ENCODE measurements at places on chromosomes 16 and 17.

- no peak for DNase-seq
These were observed 4.8 kb downstream of the ABCC1 start for GRCh38 chr16:15953929-15954813.

- DNase-seq = no peak
These were observed 29.3 kb downstream of the HIC1 start for GRCh38 chr17:2084036-2084765.

DNA sequence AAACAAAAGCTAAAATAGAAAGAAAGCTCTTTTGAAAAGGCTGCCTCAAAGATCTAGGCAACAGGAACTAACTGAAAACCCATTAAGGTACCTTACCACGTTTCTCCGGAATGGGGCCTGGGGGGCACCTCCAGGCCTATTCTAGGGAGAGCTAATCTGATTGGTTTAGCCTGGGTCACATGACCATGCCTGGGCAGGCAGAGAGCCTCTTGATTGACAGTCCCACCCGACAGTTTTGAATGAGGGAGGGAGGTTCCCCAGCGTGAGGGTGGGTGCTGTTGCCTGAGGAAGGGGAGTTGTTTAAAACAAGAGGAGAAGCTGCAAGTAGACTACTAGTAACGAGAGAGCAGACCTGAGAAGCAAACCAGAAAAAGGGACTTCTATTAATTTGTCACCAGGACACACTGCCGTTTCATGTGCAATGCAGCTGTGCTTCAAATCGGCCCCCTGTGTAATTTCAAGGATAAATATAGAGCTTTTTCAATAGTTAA is 143.4 kb upstream of the HS3ST2 start:
- peak; percentile 74 for DNase-seq

DNA sequence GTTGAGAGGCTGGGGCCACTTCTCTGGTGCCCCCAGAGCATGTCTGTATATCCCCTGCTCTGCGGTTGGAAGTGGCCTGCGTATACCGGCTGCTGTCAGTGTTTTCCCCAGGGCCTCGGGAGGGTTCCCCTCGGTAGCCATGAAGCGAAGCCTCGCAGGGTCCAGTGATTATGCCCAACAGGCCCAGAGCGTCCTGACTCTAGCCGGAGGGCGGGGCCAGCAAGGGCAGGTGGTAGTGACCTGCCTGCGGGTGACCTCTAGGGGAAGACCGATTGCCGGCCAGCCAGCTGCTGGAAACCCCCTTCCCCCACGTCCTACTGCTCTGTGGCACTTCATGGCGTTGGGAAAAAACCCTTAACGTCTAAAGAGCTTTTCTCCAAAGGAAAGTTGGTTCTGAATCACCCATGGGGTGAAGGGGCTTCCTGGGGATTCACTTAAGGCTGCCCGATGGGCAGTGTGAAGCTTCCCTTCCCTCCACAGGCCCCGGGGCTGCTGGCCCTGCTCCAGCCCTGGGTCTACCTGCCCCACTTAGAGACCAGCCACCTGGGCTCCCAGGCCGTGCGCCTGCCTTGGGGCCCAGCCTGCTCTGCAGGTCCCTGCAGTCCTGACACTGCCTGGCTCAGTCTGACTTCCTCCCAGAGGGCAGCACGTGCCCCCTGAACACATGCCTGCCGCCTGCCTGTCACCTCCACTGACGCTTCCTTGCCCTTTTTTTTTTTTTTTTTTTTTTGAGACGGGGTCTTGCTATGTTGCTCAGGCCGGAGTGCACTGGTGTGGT is 72.8 kb downstream of the SOCS1 start:
- no peak for DNase-seq

- peak; percentile 69 for DNase-seq
These were observed 352 bp downstream of the MARF1 start for GRCh38 chr16:15642557-15643047.

GRCh38 chr17:75487351-75488070 is 27.8 kb downstream of the CASKIN2 start:
- no peak for DNase-seq

DNA sequence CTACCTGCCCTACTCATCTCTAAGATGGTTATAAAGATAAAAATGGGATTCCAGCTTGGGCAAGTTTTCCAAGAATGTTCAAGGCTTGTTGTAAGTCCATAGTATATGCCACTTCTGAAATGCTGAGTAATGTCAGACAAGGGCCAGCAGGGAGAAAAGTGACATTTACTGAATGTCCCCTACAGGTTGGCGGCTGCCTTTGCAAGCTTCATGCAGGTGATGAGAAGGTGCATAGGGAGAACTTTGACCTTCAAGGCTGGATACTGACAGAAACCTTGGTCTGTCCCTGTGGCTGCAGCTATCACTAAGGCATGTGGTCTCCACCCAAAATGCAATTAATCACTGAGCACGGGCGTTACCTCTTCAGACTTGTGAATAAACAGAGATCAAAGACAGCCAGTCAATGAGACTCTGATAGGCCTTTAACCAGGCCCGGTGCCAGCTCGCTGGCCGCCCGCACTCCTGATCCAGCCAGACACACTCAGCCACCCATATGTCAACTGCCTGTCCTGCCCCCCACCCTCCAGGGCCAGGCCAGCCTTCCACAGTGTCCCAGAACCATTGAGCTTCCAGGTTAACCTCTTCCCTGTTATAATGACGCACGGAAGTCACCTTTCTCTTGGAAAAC is 26.8 kb upstream of the AXIN2 start:
- DNase-seq = no peak

- DNase-seq = no peak
These were observed 495.1 kb downstream of the CDH11 start for GRCh38 chr16:64626776-64627175.

- no peak for DNase-seq
These were observed 3.4 kb downstream of the MNT start for GRCh38 chr17:2397247-2398171.

- DNase-seq = no peak
These were observed 234.1 kb upstream of the IRX5 start for GRCh38 chr16:54696522-54696921.

GRCh38 chr17:18248300-18248731 is 10.2 kb downstream of the FLII start:
- peak; percentile 86 for DNase-seq

- peak; percentile 85 for DNase-seq
These were observed 16.6 kb downstream of the GRB7 start for GRCh38 chr17:39754161-39754957.

- DNase-seq = peak; percentile 42
These were observed 999 bp upstream of the FLYWCH2 start for GRCh38 chr16:2881783-2882649.

DNA sequence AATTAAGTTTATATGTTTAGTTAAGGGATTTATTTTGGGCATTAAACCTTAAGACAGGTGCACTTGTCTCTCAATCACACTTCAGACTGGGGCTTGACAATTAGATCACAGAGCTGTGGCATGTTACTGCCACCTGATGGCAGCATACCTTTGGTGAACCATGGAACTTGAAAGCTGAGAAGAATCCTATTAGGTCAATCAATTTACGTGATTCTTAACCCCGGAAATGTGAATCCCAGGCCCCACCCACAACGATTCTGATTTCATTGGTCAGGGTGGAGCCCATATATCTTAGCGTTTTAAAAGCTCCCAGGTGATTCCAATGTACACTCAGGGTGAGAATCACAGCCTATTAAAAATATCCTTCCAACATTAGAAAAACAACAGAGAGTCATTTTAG is 91.0 kb downstream of the GSG1L start:
- DNase-seq = peak; percentile 46

DNA sequence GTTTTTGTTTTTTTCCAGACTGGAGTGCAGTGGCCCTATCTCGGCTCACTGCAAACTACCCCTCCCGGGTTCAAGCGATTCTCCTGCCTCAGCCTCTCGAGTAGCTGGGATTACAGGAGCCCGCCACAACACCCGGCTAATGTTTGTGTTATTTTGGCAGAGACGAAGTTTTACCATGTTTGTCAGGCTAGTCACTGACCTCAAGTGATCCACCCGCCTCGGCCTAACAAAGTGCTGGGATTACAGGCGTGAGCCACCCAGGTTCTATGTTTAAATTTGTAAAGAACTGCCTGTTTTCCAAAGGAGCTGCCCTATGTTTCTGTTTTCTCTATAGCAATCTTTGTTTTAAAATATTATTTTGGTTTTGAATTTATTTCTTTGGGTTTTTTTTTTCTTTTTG is 13.8 kb upstream of the C16orf87 start:
- no peak for DNase-seq

DNA sequence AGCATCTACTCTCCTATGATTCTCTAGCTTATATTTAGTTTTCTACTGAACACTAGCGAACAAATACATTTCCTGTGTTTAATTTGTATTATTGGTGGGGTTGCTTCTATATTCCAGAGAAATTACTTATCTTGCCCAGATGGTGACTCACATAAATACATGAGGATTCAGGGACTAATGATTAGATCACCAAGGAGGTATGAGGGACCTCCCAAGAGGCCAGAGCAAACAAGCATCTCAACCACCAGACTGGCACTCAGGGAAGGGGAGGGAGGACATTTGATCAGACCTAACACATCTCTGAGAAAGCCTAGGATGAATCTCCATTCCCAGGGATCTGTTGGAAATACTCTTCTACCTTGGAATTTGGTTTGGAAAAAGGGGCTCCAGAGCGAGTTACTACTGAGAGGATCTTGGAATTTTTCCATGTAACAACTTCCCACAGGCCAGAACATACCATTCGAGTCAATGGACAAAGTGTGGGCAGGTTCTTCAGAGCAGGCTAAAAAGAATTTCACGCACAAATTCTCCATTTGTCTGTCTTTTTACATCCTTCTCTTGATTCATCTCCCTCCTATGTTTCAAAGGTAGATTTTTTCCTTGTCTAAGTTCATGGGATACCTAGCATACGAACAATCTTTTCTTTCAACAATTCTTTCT is 262.6 kb upstream of the MYOCD start:
- DNase-seq = no peak

DNA sequence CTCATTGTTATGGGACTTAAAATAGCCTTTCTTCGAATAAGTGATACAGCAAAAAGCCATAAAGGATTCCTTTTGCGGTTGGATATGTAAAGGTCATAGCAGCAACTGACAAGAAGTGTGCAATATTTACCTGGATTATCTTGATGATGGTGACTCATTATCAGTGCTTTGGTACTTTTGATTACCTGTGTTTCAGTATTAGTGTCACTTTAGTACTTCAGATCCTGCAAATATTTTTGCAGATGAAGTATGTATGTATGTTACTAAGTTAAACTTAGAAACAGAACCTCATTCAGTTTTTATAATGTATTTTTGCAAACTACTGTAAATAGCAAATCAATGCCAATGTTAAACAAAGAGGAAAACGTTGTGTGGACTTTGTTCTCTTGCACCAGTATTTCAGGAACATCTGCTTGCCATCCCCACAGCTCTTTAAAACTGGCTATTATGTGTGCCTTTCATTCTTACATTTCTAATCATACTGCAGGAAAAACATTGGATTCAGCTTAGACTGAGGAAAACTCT is 10.5 kb downstream of the CNEP1R1 start:
- DNase-seq = no peak

- DNase-seq = no peak
These were observed 182.7 kb downstream of the TMEM132E start for GRCh38 chr17:34762078-34762477.

- DNase-seq = no peak
These were observed 8.4 kb upstream of the NXN start for GRCh38 chr17:987931-988330.

- no peak for DNase-seq
These were observed 50.6 kb downstream of the HS3ST3B1 start for GRCh38 chr17:14351493-14351892.

DNA sequence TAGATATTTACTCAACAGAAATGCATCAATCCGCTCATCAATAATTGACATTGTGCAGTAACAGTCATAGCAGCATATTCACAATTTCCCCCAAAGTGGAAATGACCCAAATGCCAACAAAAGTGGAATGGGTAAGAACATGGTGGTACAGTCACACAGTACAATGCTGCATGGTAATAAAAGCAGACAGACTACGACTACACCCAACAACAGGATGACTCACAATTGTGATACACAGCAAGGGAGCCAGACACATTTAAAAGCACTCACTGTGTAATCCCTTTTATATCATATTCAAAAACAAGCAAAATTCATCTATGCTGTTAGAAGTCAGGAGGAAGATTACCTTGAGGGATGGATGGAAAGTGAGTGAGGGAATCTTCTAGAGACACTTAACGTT is 76.5 kb upstream of the NUDT7 start:
- no peak for DNase-seq

GRCh38 chr16:79721270-79721669 is 120.7 kb upstream of the MAF start:
- DNase-seq = no peak

DNA sequence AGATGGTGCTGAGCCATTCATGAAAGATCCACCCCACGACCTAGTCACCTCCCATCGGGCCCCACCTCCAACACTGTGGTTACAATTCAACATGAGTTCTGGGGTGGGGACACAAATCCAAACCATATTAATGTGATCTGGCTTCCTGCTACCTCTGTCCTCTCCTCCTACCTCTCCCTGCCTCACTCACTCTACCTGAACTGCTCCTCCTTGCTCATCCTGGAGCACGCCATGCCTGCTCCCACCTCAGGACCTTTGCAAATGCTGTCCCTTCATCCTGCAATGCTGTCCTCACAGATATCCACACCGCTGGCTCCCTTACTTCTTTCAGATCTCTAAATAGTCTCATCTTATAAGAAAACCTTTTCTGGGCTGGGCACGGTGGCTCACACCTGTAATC is 10.8 kb upstream of the SLC13A5 start:
- DNase-seq = no peak

Measured in HEK293T (cell line).